Aorta (tissue), 5 donors: ENCODE measurements at places on chromosomes 11 and 22.

DNA sequence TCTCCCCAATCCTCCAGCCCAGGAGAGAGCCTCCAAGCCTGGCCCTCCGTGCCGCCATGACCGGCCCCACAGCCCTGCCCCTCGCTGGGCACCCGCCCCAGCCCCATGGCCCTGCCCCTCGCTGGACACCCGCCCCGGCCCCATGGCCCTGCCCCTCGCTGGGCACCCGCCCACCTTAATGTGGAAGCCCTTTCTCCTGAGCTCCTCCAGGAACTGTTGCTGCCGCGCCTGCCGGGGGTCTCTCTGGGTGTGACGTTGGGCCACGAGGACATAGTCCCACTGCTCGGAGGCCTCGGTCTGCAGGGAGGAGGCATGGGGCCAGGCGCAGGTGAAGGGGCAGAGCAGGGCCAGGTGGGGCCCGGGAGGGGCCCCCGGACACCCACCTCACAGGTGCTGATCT lies 8.2 kb downstream of the ANO9 start:
- no peak overlapping the region for H3K4me3 ChIP-seq
- no peak overlapping the region for H3K27ac ChIP-seq
- H3K27me3 ChIP-seq, result no peaks in the 10 kb centered on the region
- no peaks in the 10 kb centered on the region for H3K4me1 ChIP-seq

- H3K4me3 ChIP-seq, result no peak overlapping the region
- DNase-seq, result peak; percentile 94
- H3K4me1 ChIP-seq, result no peaks in the 10 kb centered on the region
- no peaks in the 10 kb centered on the region for H3K36me3 ChIP-seq
Measured at GRCh38 chr11:65419772-65420481, 2.7 kb upstream of the NEAT1 start.

GRCh38 chr11:5928271-5928670 lies 13.8 kb upstream of the OR56A3 start:
- no peaks in the 10 kb centered on the region for H3K27me3 ChIP-seq
- no peak overlapping the region for H3K27ac ChIP-seq
- no peaks in the 10 kb centered on the region for H3K36me3 ChIP-seq

GRCh38 chr22:28139961-28140360 lies 220.9 kb upstream of the PITPNB start:
- no peak overlapping the region for H3K27ac ChIP-seq
- H3K4me1 ChIP-seq, result no peaks in the 10 kb centered on the region
- H3K4me3 ChIP-seq, result no peak overlapping the region
- H3K27me3 ChIP-seq, result no peaks in the 10 kb centered on the region

- H3K27me3 ChIP-seq, result no peaks in the 10 kb centered on the region
- H3K27ac ChIP-seq, result no peak overlapping the region
- no peak overlapping the region for H3K4me3 ChIP-seq
- no peak for DNase-seq
Measured at GRCh38 chr11:15967966-15968365, 388.4 kb downstream of the SOX6 start.

- H3K4me3 ChIP-seq, result no peak overlapping the region
- no peaks in the 10 kb centered on the region for H3K4me1 ChIP-seq
- no peaks in the 10 kb centered on the region for H3K36me3 ChIP-seq
- H3K27me3 ChIP-seq, result no peaks in the 10 kb centered on the region
Measured at GRCh38 chr22:22928666-22929380, 41.2 kb downstream of the IGLL5 start.

GRCh38 chr11:104531075-104531474 lies 367.1 kb upstream of the PDGFD start:
- H3K36me3 ChIP-seq, result no peaks in the 10 kb centered on the region
- H3K27me3 ChIP-seq, result no peaks in the 10 kb centered on the region
- no peak overlapping the region for H3K4me3 ChIP-seq
- H3K4me1 ChIP-seq, result no peaks in the 10 kb centered on the region

- no peaks in the 10 kb centered on the region for H3K4me1 ChIP-seq
- H3K4me3 ChIP-seq, result peak overlapping the region; percentile 80
- no peak for DNase-seq
- H3K27ac ChIP-seq, result no peak overlapping the region
- no peaks in the 10 kb centered on the region for H3K36me3 ChIP-seq
- no peaks in the 10 kb centered on the region for H3K27me3 ChIP-seq
Measured at GRCh38 chr22:42073621-42074041, 417 bp upstream of the PHETA2 start.
